Nephron progenitor cell (in vitro differentiated cells): ENCODE measurements at places on chromosomes 5 and 9.

GRCh38 chr9:131731237-131731636 is 8.6 kb downstream of the RAPGEF1 start:
- peaks cover 9% of the 10 kb centered on the region for H3K36me3 ChIP-seq
- no peak for DNase-seq
- peaks cover 78% of the 10 kb centered on the region for H3K4me1 ChIP-seq
- peak overlapping the region; percentile 39 for H3K27ac ChIP-seq
- H3K27me3 ChIP-seq = peaks cover 2% of the 10 kb centered on the region

DNA sequence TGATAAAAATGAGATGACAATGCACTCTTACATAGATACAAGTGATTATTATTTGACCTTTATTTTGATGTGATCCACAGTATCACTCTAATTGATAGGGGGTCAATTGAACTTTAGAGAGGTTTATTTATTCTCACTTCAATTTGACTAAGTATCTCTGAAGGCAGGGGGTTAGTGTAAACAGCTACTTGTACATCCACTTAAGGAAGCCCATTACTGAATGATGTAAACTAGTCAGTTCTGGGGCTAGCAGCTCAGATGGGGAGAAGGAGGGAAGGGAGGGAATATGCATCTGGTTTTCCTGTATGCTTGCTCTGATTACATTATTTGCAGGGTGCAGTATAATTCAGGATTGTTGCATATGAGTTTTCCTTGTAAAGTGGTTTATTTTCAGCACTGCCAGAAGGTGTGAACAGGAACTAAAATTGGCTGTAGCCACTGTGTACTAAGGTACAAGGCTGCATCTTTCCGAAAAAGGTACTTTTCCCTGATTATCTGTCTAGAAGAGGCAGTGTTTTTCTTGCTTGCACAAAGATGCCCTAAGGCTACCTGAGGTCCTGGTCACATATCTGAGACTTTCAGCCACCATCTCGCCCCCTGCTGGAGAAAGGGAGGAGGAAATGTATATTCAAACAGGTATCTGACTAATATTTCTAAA is 51.2 kb downstream of the MRPS27 start:
- H3K27me3 ChIP-seq = no peaks in the 10 kb centered on the region
- no peak overlapping the region for H3K27ac ChIP-seq
- no peak overlapping the region for H3K4me3 ChIP-seq

GRCh38 chr9:137353223-137354152 is 51.4 kb upstream of the NRARP start:
- H3K36me3 ChIP-seq = peaks cover 11% of the 10 kb centered on the region
- H3K4me3 ChIP-seq = no peak overlapping the region
- no peaks in the 10 kb centered on the region for H3K27me3 ChIP-seq
- no peaks in the 10 kb centered on the region for H3K4me1 ChIP-seq
- no peak overlapping the region for H3K27ac ChIP-seq
- no peak for DNase-seq

DNA sequence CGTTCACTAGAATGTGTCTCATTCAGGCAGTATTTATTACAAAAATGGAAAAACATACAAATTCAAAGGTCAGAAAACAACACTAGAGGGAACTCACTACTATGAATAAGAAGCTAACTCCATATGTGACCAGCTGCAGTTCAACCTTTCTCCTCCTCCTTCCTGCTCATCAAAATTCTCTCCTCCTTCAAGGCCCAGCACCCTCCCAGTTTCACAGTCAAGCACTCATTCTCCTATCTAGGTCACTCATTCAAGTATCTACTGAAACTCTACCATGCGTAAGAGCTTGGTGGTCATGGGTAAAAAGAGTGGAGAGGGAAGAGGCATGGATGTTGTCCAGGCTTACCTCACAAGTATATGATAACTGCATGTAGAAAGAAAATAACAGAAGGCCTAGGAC is 27.7 kb downstream of the ECPAS start:
- no peak overlapping the region for H3K4me3 ChIP-seq
- peaks cover 6% of the 10 kb centered on the region for H3K4me1 ChIP-seq
- peaks cover 24% of the 10 kb centered on the region for H3K36me3 ChIP-seq
- no peak for DNase-seq
- peaks cover 3% of the 10 kb centered on the region for H3K27me3 ChIP-seq
- peak overlapping the region; percentile 4 for H3K27ac ChIP-seq

DNA sequence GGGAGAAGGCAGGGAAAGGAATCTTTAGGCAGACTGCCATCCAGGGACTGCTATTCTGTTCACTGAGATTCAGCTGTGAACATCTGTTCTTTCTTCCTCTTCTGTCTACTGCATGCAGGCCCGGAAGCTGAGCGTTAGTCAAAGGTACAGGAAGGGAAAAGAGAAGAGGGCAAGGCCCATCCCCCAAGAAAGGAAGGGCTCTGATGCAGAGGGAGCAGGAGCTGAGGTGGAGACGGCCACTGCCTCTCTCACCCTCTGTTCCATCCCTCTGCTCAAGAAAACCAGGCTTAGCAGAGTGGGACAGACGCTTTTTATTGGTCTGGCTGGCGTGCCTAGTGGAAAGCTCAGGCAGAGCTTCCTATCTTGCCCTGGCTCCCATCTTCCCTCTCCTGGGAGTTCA is 57.6 kb downstream of the PFDN1 start:
- peaks cover 28% of the 10 kb centered on the region for H3K36me3 ChIP-seq
- peaks cover 32% of the 10 kb centered on the region for H3K4me1 ChIP-seq
- DNase-seq = no peak
- no peaks in the 10 kb centered on the region for H3K27me3 ChIP-seq

GRCh38 chr5:90128551-90128950 is 281.0 kb downstream of the CETN3 start:
- H3K27ac ChIP-seq = no peak overlapping the region
- no peaks in the 10 kb centered on the region for H3K36me3 ChIP-seq
- H3K27me3 ChIP-seq = peaks cover 2% of the 10 kb centered on the region
- no peak overlapping the region for H3K4me3 ChIP-seq
- H3K4me1 ChIP-seq = peaks cover 20% of the 10 kb centered on the region
- DNase-seq = no peak

DNA sequence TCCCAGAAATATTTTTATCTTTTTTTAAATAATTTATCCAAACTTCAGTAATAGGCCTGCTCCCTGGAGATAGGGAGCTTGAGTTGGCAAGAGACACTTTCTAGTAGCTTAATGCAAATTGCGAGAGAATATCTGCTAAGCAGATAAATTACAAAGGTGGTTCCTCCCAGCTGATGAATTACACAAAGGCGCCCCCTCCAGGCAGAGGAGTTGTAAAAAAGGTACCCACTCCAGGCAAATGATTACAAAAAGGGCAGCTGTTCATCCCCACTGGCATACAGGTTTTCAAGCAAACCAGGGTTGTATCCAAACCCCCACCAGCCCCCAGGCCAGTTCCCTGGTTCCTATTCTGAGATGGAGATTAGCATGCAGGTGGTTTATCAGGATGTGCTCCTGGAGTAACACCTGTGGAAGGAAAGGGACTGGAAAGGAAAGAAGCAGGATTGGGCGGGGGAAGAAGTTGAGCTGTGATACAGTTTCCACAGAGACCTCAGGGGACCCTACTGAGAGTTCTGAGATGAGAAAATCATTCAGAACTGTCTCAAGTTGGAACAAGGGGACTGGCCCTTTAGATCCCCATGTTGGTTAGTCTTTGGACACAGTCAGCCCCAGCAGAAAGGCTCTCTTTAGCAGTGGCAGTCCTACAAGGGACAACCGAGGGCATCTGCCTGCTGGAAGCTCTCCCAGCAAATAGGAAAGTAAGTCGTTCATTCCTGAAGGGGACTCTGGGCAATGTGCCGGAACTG is 25.5 kb downstream of the ESM1 start:
- no peaks in the 10 kb centered on the region for H3K36me3 ChIP-seq
- no peak overlapping the region for H3K27ac ChIP-seq
- no peak overlapping the region for H3K4me3 ChIP-seq
- H3K4me1 ChIP-seq = no peaks in the 10 kb centered on the region

- peak overlapping the region; percentile 42 for H3K27ac ChIP-seq
- DNase-seq = no peak
- H3K4me3 ChIP-seq = no peak overlapping the region
These were observed 77.1 kb upstream of the RETREG1 start for GRCh38 chr5:16693879-16694278.

DNA sequence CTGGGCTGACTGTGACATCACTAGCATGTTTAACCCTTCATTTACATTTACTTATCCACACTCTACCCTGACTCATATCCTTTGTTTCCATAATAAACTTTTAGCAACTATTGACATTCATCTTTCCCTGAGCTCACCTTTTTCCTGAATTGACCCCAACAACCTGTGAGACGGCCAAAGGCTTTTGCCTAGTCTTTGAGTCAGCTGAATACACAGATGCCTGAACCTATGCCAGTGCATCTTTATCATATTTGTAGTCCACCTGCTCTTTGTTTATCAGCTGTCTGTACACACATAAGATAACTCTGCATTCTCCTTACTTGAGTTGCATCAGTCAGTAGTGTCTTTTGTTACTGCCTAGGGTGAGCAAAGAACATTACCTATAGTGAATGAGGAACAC is 128.5 kb upstream of the HMHB1 start:
- H3K36me3 ChIP-seq = no peaks in the 10 kb centered on the region
- H3K4me3 ChIP-seq = no peak overlapping the region
- H3K27me3 ChIP-seq = no peaks in the 10 kb centered on the region
- no peak overlapping the region for H3K27ac ChIP-seq
- peaks cover 24% of the 10 kb centered on the region for H3K4me1 ChIP-seq

- H3K27me3 ChIP-seq = no peaks in the 10 kb centered on the region
- no peak overlapping the region for H3K4me3 ChIP-seq
- no peaks in the 10 kb centered on the region for H3K4me1 ChIP-seq
- no peak for DNase-seq
These were observed 234.5 kb upstream of the TRPM3 start for GRCh38 chr9:71355884-71356283.

- H3K4me1 ChIP-seq = no peaks in the 10 kb centered on the region
- H3K27ac ChIP-seq = no peak overlapping the region
- no peak for DNase-seq
- H3K4me3 ChIP-seq = no peak overlapping the region
These were observed 280.3 kb upstream of the CDH9 start for GRCh38 chr5:27318701-27319100.

- H3K36me3 ChIP-seq = no peaks in the 10 kb centered on the region
- DNase-seq = no peak
- no peaks in the 10 kb centered on the region for H3K4me1 ChIP-seq
- peaks cover 3% of the 10 kb centered on the region for H3K27me3 ChIP-seq
- H3K27ac ChIP-seq = no peak overlapping the region
These were observed 197.0 kb downstream of the TAF11L14 start for GRCh38 chr5:17831279-17831678.

GRCh38 chr9:69820955-69821788 is 555 bp downstream of the CFAP95 start:
- peak overlapping the region; percentile 79 for H3K4me3 ChIP-seq
- DNase-seq = no peak
- H3K27me3 ChIP-seq = peaks cover 65% of the 10 kb centered on the region

GRCh38 chr5:178086266-178086665 is 27.1 kb upstream of the N4BP3 start:
- peaks cover 11% of the 10 kb centered on the region for H3K4me1 ChIP-seq
- peaks cover 21% of the 10 kb centered on the region for H3K27me3 ChIP-seq
- DNase-seq = no peak
- H3K36me3 ChIP-seq = no peaks in the 10 kb centered on the region

GRCh38 chr9:83649080-83649479 is 26.1 kb downstream of the IDNK start:
- DNase-seq = peak; percentile 68
- H3K27me3 ChIP-seq = no peaks in the 10 kb centered on the region
- H3K36me3 ChIP-seq = peaks cover 5% of the 10 kb centered on the region
- H3K27ac ChIP-seq = no peak overlapping the region
- H3K4me1 ChIP-seq = no peaks in the 10 kb centered on the region

GRCh38 chr5:138024117-138024516 is 8.8 kb downstream of the FAM13B start:
- H3K4me3 ChIP-seq = no peak overlapping the region
- H3K4me1 ChIP-seq = peaks cover 17% of the 10 kb centered on the region
- H3K27me3 ChIP-seq = no peaks in the 10 kb centered on the region
- peak overlapping the region; percentile 4 for H3K27ac ChIP-seq
- H3K36me3 ChIP-seq = peaks cover 56% of the 10 kb centered on the region

DNA sequence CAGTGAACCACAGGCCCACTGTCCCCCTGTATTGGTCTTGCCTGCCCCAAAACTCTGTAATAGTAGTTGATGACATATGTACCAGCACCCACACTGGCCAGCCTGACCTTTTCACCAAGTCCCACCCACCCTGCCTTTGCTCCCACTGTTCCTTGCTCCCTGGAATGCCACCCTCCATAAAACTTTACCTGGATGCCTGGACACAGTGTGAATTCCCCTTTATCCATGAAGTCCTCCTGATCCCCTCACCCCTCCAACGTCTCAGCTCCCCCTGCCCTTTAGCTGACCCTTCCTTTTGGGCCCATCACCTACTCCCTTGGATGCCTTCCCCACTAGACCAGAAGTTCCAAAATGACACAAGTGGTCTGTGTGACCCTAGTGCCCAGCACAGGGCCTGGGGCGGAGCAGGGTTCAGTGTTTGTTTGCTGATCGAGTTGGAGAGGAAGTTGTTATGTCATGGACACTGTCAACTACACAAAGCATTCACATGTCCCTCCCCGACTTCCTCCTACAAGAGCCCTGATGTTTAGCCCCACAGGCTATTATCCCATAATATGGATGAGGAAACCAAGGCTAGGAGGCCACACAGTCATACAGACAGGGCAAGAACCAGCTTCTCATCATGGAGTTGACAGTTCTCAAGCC is 16.1 kb downstream of the AMBP start:
- DNase-seq = no peak
- peaks cover 36% of the 10 kb centered on the region for H3K4me1 ChIP-seq
- H3K27me3 ChIP-seq = peaks cover 8% of the 10 kb centered on the region
- H3K4me3 ChIP-seq = no peak overlapping the region
- no peak overlapping the region for H3K27ac ChIP-seq
- peaks cover 10% of the 10 kb centered on the region for H3K36me3 ChIP-seq

GRCh38 chr9:84609779-84610178 is 59.8 kb upstream of the NTRK2 start:
- H3K27ac ChIP-seq = no peak overlapping the region
- no peak overlapping the region for H3K4me3 ChIP-seq
- DNase-seq = no peak
- H3K36me3 ChIP-seq = no peaks in the 10 kb centered on the region
- no peaks in the 10 kb centered on the region for H3K4me1 ChIP-seq

GRCh38 chr5:2901511-2901910 is 150.0 kb upstream of the IRX2 start:
- no peak overlapping the region for H3K4me3 ChIP-seq
- no peaks in the 10 kb centered on the region for H3K4me1 ChIP-seq
- no peak for DNase-seq
- H3K27ac ChIP-seq = no peak overlapping the region
- no peaks in the 10 kb centered on the region for H3K36me3 ChIP-seq

GRCh38 chr5:73702951-73703350 is 77.0 kb downstream of the ARHGEF28 start:
- no peak overlapping the region for H3K27ac ChIP-seq
- H3K4me3 ChIP-seq = no peak overlapping the region
- H3K4me1 ChIP-seq = no peaks in the 10 kb centered on the region
- H3K36me3 ChIP-seq = no peaks in the 10 kb centered on the region
- no peak for DNase-seq
- H3K27me3 ChIP-seq = peaks cover 11% of the 10 kb centered on the region

DNA sequence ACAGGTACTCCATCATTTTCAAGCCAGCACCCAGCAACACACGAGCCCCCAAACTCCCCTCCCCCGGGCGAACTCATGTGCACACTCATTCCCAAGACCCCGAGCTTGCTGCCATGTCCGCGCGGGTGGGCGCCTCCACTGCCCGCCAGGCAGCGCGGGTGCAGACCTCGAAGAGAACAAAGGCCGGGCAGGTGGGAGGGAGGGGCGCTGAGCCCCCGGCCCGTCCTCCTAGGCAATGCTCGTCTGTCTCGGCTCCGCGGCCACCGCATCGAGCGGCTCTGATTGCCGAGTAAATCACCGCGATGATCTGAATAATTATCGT is 47.1 kb upstream of the PSD2 start:
- H3K4me1 ChIP-seq = peaks cover 90% of the 10 kb centered on the region
- peak overlapping the region; percentile 96 for H3K27ac ChIP-seq
- H3K27me3 ChIP-seq = peaks cover 12% of the 10 kb centered on the region
- H3K4me3 ChIP-seq = peak overlapping the region; percentile 84
- H3K36me3 ChIP-seq = no peaks in the 10 kb centered on the region
